ENCODE measurements at places on chromosomes 4 and X. TPM values are rescaled to one million over a fixed set of nuclear protein-coding genes. Genes with fewer than 3 reads are reported as not detected.

DNA sequence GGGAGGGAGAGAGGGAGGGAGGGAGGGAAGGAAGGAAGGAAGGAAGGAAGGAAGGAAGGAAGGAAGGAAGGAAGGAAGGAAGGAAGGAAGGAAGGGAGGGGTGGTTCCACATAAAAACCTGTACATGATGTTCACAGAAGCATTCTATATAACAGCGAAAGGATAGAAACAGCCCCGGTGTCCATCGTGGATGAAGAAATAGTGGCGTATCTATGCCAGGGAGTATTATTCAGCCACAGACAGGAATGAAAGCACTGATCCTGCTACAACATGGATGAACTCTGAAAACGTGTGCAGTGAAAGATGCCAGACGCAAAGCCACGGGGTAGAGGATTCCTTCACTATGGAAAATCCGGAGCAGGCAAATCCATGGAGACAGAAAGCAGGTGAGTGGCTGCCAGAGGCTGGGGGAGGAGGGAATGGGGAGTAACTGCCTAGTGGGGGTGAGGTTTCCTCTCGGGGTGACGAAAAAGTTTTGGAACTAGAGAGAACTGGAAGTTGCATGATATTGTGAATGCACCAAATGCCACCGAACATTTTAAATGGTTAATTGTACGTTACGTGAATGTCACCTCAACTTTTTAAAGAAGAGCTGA is 92.2 kb downstream of the ABLIM2 start:
- no peaks in the 10 kb centered on the region for H3K27me3 ChIP-seq
- no peak for DNase-seq
- no peak overlapping the region for H3K4me3 ChIP-seq
- H3K36me3 ChIP-seq: no peaks in the 10 kb centered on the region
- H3K27ac ChIP-seq: no peak overlapping the region

Gene ABHD18
- 14.4 TPM for total RNA-seq

Gene GAB3
- total RNA-seq: 12.9 TPM

DNA sequence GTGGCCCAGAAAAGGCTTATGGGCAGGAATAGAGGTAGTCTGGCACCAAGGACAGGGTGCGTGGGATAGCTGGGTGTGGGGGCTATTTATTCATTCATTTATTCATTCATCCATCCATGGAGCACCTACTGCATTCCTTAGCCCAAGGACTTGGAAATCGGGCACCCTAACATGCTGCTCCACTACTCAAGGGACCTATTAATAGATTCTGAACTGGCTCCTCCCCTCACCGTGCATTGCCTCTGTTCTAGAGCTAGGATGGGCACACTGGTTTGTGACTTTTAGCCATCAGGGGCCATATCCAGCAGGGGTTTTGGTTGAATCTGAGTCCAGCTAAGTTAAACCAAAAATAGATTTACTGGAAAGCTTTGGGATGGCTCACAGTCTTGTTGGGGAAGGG is 30.6 kb upstream of the PJA1 start:
- no peak overlapping the region for H3K27ac ChIP-seq
- DNase-seq: no peak
- no peaks in the 10 kb centered on the region for H3K27me3 ChIP-seq
- H3K36me3 ChIP-seq: no peaks in the 10 kb centered on the region

Data from upper lobe of right lung (tissue), 1 donor.